Mesenchymal stem cell (in vitro differentiated cells and primary cell): ENCODE measurements at places on chromosomes 3 and 15.

DNA sequence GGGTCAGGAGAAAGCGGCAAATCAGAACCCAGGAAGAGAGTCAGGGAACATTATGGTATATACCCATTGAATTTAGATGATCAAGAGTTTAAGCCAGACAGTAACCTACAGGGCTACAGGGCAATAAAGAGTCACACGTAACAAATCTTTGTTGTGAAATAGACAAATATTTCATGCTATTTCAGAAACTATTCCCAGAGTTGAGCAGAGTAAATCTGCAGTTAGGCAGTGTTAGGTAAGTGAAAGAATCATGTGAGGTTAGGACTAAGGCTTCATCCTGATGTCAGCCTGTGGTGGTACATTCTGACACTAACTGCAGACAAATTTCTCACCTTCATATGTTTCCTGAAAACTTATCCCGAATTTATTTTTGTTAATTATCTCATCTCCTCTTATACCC, 153.0 kb downstream of the UBE2E2 start:
- DNase-seq: no peak

GRCh38 chr3:127137757-127138536, 55.0 kb upstream of the PRR23E start:
- no peak for DNase-seq

- DNase-seq: no peak
Observed at GRCh38 chr3:133169331-133170068, 131.3 kb downstream of the TMEM108 start.

GRCh38 chr15:64774037-64774628, 1.3 kb downstream of the RBPMS2 start:
- peak; percentile 42 for DNase-seq

DNA sequence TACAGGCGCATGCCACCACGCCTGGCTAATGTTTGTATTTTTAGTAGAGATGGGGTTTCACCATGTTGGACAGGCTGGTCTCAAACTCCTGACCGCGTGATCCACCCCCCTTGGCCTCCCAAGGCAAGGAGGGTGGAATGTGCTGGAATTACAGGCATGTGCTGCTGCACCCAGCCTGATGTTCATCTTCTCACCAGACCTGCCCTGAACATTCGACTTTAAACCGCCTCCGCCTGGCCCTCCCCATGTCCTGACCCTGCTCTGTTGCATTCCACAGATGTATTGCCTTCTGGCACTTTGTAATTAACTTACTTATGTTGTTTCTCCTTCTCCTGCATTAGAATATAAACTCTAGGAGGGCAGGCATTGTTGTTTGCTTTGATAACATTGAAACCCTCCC, 102.1 kb downstream of the LINGO1 start:
- DNase-seq: no peak

DNA sequence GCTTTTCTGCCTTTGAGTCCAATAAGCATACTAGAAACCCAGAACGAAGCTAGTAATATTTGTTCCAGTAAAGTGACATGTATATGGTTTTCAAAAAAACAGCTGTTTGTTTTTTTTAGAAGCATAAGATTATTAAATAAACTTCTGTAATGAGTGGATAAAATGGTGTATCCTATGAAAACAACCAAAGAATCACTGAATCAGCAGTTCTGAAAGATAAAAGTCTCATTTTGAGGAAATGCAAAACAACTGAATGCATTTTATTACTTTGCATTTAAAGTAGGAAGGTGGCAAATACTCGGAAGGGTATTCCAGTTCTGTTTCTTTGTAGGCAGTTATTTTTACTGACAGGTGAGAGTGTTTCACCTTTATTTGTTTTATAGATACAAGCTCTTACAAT, 107.0 kb downstream of the CNTN4 start:
- DNase-seq: no peak

DNA sequence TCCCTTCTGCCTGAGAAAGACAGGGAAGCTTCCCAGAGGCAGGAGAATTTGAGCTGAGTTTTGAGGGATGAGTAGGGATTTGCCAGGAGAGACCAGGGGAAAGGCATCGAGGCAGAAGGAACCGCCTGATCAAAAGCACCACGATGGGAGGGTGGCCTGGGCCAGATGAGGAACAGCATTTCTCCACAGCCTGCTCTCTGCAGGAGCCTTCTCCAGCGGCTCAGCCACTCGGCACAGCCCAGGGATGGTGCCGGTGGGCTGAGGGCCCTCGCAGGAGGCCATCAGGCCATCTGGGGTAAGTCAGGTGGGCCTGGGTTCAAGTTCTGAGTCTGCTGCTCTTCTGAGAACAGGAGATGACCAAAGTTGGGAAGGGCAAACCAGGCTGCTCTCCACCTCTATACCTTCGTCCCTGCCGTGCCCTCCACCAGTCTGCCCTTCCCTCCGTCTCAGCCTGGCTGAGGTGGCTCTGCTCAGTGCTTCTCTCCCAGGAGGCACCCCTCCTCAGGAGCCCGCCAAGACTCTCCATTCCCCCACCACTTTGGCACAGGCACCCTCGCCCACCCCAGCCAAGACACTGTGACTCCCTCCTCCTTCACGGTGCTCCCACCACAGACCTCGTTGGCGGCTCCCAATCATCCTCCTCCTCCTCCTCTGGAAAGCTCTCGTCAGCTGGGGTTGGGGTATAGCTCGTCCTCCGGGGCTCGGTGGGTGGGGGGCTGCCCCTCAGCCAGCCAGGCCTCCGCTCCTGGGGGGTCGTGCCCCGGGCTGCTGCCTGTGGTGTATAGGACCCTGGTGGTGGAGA, 34.9 kb downstream of the GRIP2 start:
- DNase-seq: no peak

DNA sequence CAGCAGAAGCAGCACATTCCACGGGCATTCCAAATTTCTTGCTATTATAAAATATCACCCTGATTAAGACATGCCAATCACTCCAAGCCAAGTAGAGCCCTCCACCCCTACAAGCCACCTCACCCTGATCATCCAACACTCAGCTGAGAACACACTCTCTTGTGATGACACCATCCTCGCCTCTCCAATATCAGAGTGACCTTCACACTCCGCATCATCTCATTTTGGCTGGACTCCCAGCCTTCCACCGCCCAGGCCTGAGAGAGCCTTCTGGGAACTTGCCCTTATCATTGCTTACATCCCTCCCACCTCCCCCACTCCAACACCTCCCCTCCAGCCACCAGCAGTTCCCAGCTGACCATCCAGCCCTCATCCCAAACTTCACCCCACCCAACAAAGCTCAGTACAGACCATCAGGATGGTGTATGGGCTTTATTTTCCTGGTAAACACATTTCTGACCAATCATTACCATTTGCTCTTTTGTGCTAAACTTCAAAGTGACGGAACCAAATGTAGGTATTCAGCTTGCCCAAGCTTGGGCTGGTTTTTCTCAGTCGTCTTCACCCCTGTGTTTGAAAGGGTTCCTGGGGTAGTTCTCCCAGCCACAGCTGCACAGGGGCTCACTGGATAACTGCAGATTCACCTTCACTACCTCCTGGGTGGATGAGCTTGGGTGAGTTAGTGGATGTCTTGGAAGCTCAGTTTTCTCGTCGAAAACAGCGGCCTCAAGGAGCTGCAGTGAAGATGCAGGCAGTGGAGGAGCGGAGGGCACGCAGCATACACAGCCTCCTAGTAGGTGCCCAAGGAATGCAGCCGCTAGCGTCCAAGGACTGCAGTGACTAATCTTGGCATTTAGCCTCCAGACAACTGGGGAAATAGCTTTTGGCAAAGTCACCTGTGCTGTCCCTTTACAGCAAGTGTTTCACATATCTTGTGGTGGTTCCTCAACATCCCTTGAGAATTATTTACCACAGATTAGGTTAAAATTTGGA, 115.1 kb downstream of the LIPC start:
- peak; percentile 79 for DNase-seq

- no peak for DNase-seq
Observed at GRCh38 chr15:27670486-27671209, 428.5 kb downstream of the OCA2 start.

GRCh38 chr3:116190095-116190494, 255.2 kb downstream of the LSAMP start:
- DNase-seq: no peak

DNA sequence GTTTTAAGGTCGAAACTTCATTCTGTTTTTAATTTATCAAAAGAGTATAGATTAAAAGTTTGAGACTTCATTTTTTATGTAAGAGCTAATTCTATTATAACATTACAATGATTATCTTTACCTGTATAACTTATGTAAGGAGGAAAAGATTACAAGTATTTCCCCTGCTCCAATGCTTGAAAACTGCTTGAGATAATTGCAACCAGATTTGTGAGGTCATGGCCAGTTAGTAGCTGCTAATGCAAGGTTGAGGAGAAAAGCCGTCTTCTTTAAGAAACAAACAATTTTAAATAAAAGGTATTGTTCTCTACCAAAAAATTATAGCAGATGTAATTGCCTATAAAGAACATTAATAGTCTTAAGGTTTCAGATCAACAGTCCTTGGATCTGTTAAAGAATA, 208.3 kb upstream of the UBE2E2 start:
- DNase-seq: no peak

DNA sequence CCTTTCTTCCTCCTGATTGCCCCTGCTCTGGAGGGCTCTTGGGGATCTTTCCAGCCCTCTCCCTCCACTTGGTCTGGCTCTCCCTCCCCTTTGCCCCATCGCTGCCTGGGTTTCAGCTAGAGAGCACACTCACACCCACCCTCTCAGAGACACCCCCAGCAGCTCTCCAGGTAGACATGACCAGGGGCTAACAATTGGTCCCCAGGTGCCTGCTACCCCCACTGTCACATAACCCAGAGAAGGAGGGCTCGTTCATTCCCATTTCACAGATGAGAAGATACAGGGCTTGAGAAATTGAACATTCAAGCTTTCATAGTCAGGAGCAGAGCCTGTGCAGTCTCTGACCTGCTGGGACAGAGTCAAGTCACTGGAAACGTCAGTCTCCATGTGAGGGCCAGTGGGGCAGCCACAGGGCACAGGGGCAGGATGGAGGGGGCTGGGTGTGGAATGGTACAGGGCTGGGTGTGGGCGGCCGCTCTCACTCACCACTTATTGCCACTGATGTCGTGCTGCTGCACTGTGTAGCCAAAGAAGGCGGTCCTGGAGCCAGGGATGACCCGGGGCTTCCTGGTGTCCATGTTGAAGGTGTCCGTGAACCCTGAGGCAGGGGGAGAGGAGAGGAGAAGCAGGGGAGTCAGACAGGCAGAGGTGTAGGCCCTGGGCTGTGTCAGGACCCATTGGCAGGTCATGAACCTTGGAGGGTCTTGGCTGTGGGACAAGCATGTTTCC, 29.4 kb downstream of the ITGA11 start:
- DNase-seq: no peak

DNA sequence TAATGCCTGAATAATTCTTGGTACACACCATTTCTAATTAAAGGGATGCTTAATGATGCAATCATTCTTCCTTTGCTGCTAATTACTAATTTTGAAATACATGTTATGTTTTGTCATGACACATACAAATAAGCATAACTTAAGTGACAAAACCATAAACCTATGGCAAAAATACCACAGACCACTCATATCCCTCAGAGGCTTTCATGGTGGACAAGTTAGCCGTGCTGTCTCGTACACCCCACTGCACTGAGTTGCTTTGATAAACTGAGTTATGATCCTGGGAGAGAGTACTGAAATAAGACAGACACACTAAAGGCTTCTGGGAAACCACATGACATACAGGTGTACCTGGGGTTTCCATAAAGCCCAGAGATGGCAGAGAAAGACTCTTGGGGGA, 913.8 kb downstream of the FHIT start:
- DNase-seq: no peak

DNA sequence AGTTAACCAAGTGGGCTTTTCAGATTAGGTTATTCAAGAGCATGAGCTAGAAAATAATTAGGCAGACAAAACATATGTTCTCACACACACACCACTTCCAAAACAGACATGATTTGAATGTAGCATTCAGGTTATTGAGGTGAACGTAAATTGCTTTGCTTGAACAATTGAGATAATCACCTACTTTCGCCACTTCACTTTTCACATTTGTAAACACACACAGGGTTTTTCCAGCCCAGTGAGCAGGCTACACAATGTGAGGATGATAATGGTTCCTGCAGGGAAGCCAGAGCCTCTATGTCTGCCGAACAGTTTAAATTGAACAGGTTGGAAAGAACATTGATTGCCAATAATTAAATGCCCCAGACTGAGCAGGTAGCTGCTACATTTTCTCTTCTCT, 560.8 kb downstream of the OCA2 start:
- DNase-seq: no peak

GRCh38 chr3:14766428-14767244, 52.1 kb upstream of the FGD5 start:
- DNase-seq: no peak

- DNase-seq: no peak
Observed at GRCh38 chr3:130682131-130682530, 64.5 kb downstream of the PIK3R4 start.

- DNase-seq: no peak
Observed at GRCh38 chr3:196788528-196788927, 48.9 kb downstream of the PAK2 start.

GRCh38 chr3:21484057-21484827, 266.8 kb downstream of the ZNF385D start:
- DNase-seq: peak; percentile 29

GRCh38 chr15:101110681-101111569, 140.9 kb downstream of the CHSY1 start:
- DNase-seq: no peak

GRCh38 chr15:52101542-52102323, 10.8 kb downstream of the BCL2L10 start:
- DNase-seq: no peak

DNA sequence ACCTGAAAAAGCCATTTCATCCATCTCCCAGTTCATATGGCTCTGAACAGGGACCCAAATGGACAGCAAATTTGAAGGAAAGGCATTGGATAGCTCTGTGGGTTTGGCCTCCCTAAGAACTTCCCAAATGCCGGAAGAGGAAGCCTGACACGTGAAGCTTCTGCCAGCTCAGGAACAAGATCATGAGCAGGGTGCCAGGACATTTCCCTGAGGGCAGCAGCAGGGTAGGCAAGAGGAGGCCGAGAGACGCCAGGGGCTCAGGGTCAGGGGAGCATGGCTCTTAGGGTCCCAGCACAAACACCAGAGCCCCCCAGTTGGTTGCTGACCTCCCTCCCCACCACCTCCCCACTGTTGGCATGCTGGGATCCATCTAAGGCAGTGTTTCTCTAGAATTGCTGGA, 187.5 kb downstream of the MEGF11 start:
- no peak for DNase-seq

- no peak for DNase-seq
Observed at GRCh38 chr3:152109038-152109437, 159.7 kb upstream of the MBNL1 start.

DNA sequence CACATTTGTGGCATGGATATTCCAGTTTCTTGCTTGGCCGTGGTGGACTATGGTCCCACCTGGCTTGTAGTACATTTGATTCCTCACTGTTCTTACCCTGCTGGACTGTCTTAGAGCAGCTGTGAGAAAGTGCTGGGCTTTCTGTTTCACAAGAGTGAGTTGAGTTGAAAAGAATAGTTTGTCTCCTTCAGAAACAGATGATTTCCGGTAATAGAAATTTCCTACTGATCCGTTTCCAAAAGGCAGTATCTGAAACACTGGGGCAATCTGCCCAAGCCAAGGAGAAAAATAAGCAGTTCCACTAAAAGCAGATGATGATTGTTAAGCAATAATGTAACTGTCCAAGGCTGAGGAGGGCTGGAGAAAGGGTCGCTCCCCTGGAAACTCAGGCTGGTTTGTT, 96.0 kb downstream of the SUCLG2 start:
- DNase-seq: no peak
